ENCODE measurements at places on chromosomes 1 and 21.

DNA sequence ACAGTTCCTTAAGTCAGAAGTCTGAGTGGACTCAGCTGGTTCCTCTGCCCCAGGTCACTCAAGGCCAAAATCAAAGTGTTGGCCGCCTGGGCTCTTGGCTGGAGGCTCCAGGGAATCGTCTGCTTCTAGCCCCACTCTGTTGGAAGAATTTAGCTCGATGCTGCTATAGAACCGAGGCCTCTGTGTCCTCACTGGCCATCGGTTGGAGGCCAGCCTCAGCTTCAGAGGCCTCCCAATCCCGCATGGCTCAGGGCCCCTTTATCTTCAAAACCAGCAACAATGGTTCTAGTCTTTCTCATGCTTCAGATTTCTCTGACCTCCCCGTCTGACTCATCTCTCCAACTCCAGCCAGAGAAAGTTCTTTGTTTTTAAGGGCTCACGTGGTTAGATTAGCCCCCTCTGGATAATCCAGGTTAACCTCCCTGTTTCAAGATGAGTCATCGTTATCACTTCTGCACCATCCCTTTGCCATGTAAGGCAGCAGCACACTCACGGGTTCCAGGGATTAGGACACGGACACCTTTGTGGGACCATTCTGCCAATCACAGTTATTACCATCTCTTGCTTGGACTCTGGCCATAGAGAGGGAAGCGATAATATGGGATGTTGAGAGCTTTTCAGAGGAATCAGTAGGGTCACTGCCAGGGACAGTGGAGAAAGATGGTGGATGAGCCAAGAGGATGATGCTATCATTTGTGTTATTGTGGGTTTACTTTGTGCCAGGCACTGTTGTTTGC is 13.6 kb downstream of the FHAD1 start:
- peak; percentile 25 for DNase-seq

DNA sequence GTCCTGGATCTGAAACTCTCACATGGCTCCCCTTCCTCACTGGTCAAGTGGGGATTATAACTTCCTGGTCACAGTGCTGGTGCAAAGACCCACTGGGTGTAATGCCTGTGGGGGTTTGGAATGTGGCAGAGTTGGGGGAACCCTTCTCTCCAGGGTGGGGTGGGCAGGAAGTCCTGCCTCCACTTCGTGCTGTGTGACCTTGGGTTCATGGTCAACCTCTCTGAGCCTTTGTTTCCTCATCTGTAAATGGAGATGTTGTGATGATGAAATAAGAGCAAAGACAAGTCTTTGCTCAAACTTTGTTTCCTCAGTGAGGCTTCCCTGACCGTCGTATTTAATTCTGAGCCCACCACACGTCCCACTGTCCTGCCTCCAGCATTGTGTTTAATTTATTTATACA is 564.7 kb downstream of the PTPRU start:
- no peak for DNase-seq

- no peak for DNase-seq
These were observed 14.9 kb downstream of the TMEM35B start for GRCh38 chr1:34970220-34970735.

GRCh38 chr1:146032631-146033219 is 11.2 kb upstream of the HJV start:
- peak; percentile 89 for DNase-seq

DNA sequence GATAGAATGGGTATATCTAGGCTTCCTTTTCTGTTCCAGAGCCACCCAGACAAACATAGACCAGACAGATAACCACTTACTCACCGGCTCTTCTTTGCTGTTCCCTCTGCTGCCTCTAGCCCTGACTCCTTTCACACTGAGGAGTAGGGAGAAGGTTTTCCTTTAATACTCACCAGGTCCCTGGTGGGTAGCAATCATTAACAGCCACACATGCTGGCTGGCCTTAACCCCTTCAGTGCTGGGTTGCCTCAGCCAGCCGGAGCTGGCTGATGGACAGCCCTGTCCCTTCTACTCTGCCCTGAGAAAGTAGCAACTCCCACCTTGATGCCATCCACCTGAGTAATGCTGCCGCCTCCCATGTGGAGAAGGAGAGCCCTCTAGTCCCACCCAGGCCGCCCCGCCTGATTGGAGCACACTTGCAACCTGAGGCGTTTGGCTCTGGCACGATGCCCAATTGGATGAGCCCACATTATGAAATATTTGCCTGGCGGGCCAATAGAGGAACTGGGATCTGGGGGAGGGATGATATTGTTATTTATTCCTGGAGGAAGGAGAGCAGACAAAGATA is 71.6 kb downstream of the PLEKHA6 start:
- peak; percentile 51 for DNase-seq

GRCh38 chr1:218510153-218510772 is 165.1 kb downstream of the TGFB2 start:
- DNase-seq: no peak

DNA sequence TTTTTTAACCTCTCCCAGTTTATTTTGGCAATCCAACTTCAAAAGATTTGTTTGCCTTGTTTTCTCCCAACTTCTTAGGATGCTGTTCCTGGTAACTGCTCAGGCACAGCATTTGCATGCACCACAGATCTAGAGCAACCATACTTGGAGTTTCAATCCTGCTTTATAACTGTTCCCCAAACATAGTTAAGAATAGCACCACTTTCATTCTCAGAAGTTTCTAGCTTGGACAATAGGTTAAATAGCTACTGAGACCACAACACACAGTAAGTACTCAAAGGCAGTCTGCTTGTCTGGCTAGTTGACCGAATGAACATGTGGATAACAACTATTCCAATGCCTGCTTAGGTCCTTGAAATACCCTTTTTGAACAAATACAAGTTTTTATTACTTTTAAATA is 76.8 kb downstream of the FOXJ3 start:
- no peak for DNase-seq

- DNase-seq: peak; percentile 31
These were observed 440.8 kb downstream of the NPHP4 start for GRCh38 chr1:5551274-5551975.

- no peak for DNase-seq
These were observed 33.1 kb upstream of the ZNF644 start for GRCh38 chr1:91054780-91055481.

GRCh38 chr1:27455139-27455811 is 34.7 kb downstream of the WASF2 start:
- DNase-seq: peak; percentile 34

Measured in hematopoietic multipotent progenitor cell treated with erythropoietin and hydrocortisone succinate and interleukin-3 and kit ligand, for 6 days (in vitro differentiated cells).